BJ (cell line): ENCODE measurements at places on chromosomes 1 and 21.

- DNase-seq = no peak
Observed at GRCh38 chr1:12059722-12060464, 3.2 kb upstream of the TNFRSF8 start.

DNA sequence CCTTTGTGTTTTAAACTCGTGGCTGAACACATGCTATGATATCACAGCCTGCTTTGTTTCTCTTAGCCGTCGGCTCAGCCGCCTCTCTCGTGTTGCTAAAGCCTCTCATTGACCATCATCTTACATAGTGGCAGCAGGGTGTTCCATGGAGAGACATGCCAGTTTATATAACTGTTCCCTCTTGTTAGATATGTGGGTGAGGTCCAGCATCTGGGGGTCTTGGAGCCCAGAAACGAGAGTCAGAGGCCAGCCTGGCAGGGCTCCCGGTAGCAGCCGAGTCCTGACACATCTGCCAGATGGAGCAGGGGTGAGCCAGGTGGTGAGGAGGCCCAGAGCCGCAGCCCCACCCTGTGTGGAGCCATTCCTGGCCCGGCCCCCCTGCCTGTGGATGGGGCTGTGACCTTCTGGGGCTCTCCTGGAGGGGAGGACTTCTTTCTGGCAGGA, 11.9 kb downstream of the PODN start:
- no peak for DNase-seq

DNA sequence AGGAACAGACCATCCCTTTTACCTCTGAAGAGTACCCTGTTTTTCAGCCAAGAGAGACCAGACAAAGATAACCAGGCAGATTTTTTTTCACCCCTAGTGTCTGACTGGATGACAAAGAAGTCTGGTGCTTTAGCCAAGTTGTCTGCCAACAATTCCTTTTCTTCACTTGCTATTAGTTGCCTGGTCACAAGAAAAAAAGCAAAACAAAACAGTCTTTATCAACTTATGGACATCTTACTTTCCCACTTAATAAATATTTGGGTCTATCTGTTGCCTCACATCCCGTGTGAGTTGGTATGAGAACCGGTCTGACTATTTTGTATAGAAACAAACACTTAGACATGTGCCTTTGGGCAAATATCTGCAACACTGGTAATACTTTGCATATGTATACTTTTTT, 662.9 kb downstream of the PLPP3 start:
- peak; percentile 87 for DNase-seq

DNA sequence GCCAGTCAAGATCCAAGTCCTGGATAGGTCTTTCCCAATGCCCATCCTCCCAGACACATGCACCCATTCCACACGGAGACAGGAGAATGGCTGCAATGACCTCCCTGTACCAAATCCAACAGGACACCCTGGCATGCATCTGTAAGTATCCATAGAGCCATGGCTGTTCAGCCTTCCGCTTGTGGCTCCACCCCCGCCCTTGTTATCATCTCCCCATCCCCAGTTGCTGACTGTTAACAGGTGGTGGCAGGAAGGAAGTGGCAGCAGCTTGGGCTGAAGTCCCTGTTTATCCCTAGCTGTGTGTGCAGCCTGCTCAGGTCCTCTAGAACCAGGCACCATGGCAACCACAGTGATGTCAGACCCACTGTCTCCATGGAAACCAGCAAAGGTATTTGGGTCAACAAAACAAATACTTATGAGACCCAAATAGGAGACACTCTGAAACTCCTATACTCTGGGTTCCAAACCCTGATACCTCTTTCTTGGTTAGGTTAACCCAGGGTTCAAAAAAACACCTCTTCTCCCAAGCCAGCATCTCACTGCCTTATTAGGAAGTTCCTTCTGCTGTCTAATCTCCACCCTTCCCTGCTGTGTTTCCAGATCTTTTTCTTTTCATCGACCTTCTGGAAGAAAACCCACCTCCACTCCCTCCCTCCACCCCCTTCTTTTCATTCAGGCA, 721 bp downstream of the PBXIP1 start:
- no peak for DNase-seq
